ENCODE measurements at places on chromosomes 12 and 14. TPM values are rescaled to one million over a fixed set of nuclear protein-coding genes. Genes with fewer than 3 reads are reported as not detected.

The KLRD1 gene
- total RNA-seq = 0.17 TPM

The TSHR gene
- not detected for total RNA-seq

The PUS7L gene
- 2.8 TPM for total RNA-seq

The APOF gene
- not detected for total RNA-seq

The MGST1 gene
- 17.8 TPM for total RNA-seq

The CACNA1C gene
- 0.95 TPM for total RNA-seq

The MYO1A gene
- 0.10 TPM for total RNA-seq

The ENDOU gene
- total RNA-seq = not detected

The KDM5A gene
- 24.8 TPM for total RNA-seq

The ATL1 gene
- 0.64 TPM for total RNA-seq

The DIO3 gene
- total RNA-seq = 1.2 TPM

The NGDN gene
- 20.3 TPM for total RNA-seq

Data from psoas muscle (tissue), 8 donors.